Islet precursor cell (in vitro differentiated cells): ENCODE measurements at places on chromosomes 1 and 21.

DNA sequence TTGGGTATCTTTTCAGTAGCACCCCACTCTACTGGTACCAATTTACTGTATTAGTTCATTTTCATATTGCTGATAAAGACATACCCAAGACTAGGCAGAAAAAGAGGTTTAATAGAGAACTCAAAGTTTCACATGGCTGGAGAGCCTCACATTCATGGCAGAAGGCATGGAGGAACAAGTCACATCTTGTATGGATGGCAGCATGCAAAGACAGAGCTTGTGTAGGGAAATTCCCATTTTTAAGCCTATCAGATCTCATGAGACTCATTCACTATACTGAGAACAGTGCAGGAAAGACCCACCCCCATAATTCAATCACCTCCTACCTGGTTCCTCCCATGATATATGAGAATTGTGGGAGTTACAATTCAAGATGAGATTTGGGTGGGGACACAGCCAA is 878.6 kb upstream of the ADGRL4 start:
- DNase-seq = no peak

- DNase-seq = peak; percentile 90
Observed at GRCh38 chr1:39387452-39387851, 104.0 kb upstream of the BMP8A start.

- no peak for DNase-seq
Observed at GRCh38 chr21:45498646-45499000, 43.6 kb downstream of the SLC19A1 start.

DNA sequence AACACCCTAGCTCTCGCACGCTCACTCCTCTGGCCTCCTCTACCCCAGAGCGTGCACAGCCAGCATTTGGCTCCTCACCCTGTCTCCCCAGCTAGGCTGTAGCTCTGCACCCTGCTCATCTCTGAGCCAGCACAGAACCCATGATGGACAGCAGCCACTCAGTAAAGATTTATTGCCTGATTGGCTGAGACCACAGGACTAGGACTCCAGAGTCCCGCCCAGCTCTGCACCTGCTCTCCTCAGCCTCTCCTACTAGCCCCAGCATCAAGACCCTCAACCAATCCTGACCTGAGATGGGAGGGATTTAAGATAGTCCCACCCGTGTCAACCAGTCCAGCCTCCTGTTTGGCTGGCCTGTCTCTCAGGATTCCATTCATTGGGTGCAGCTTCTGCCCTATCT is 9.3 kb downstream of the C1QB start:
- peak; percentile 77 for DNase-seq

GRCh38 chr1:25818569-25818968 is 1.2 kb upstream of the MTFR1L start:
- peak; percentile 50 for DNase-seq

GRCh38 chr1:23216771-23217420 is 406 bp downstream of the HTR1D start:
- peak; percentile 64 for DNase-seq

GRCh38 chr21:42554251-42554961 is 40.8 kb downstream of the SLC37A1 start:
- DNase-seq = peak; percentile 15

- no peak for DNase-seq
Observed at GRCh38 chr1:87318056-87318650, 10.5 kb upstream of the LMO4 start.

GRCh38 chr1:66624412-66625060 is 90.6 kb downstream of the SGIP1 start:
- DNase-seq = no peak

DNA sequence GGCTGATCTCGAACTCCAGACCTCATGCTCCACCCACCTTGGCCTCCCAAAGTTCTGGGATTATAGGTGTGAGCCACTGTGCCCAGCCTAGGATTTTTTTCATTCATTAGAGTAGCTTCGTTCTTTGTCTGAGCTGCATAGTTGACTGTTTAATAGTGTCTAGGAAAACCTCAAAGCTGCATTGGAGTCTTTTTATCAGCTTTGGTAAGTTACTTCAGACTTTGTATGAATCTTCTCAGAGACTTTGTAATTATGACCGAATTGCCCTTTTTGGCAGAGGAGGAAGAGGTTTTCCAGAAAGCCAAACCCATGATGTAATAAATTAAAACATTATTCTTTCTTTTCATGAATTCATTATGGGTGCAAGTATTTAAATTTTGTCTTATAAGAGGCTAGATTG is 5.1 kb downstream of the DNAJB4 start:
- no peak for DNase-seq

- DNase-seq = no peak
Observed at GRCh38 chr1:233625510-233625981, 11.6 kb downstream of the KCNK1 start.

DNA sequence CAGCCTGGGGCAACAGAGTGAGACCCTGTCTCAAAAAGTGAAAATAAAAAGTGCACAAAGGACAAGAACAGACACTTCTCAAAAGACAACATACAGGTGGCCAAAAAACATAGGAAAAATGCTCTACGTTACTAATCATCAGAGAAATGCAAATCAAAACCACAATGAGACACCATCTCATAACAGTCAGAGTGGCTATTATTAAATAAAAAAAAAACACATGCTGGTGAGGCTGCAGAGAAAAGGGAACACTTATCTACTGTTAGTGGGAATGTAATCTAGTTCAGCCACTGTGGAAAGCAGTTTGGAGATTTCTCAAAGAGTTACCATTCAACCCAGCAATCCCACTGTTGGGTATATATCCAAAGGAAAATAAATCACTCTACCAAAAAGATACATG is 173.2 kb downstream of the SMYD3 start:
- no peak for DNase-seq

DNA sequence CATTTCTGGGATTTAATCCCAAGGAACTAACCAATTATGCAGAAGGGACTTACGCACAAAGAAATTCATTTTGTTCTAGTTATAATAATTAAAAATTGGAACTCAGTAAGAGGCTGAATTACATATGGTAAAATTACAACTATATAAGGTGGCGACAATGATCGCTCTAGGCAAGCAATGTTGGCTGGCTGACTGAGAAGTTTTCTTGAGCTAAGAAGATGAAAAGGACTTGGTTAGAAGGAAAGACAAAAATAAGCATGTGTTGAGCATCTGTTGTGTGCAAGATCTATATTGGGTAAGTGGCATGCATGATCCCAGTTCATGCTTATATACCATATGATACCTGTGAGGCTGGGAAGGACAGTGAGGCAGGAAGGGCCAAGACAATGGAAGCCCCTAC is 80.8 kb downstream of the FCRL5 start:
- no peak for DNase-seq

GRCh38 chr1:187433598-187433997 is 604.8 kb downstream of the PLA2G4A start:
- DNase-seq = no peak

GRCh38 chr1:1984560-1985070 is 19.0 kb downstream of the CFAP74 start:
- no peak for DNase-seq

- no peak for DNase-seq
Observed at GRCh38 chr21:28771790-28772501, 220.7 kb downstream of the LTN1 start.

GRCh38 chr1:67339623-67340343 is 32.1 kb downstream of the IL12RB2 start:
- DNase-seq = no peak

DNA sequence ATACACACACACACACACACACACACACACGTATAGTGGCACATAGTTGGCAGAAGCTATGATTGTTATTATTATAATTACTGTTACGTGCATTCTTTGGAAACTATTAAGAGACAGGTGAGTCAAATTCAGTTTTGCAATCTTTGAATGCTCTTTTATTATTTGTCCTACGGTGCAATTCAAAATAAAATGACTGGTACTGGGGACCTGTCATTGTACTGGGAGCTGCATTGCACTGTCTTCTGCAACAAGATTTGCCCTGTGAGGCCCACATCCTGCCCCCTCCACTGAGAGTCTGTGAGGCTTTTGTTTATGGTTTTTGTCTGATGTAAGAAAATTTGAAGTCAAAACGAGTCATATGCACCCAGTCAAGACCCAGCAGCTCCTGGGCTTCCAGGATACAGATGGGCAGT is 1.9 kb downstream of the LY9 start:
- DNase-seq = no peak

DNA sequence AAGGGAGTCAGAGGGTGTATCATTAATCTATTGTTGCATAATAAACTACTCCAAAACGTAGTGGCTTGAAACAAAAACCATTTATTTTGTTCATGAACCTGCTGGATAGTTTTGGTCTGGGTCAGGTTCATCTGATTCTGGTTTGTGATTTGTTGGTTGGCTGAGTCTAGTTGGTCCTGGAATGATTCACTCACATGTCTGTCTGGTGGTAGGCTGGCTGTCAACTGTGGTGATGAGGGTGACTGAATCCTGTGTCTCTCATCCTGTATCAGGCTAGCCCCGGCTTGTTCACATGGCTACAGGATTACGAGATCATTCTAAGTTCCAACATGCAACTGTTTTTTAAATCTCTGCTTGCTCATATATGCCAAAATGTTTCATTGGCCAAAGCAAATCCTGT is 22.5 kb upstream of the SIKE1 start:
- DNase-seq = no peak

GRCh38 chr1:201090541-201090940 is 21.7 kb downstream of the CACNA1S start:
- DNase-seq = no peak

GRCh38 chr1:35507947-35508346 is 49.3 kb downstream of the KIAA0319L start:
- no peak for DNase-seq

DNA sequence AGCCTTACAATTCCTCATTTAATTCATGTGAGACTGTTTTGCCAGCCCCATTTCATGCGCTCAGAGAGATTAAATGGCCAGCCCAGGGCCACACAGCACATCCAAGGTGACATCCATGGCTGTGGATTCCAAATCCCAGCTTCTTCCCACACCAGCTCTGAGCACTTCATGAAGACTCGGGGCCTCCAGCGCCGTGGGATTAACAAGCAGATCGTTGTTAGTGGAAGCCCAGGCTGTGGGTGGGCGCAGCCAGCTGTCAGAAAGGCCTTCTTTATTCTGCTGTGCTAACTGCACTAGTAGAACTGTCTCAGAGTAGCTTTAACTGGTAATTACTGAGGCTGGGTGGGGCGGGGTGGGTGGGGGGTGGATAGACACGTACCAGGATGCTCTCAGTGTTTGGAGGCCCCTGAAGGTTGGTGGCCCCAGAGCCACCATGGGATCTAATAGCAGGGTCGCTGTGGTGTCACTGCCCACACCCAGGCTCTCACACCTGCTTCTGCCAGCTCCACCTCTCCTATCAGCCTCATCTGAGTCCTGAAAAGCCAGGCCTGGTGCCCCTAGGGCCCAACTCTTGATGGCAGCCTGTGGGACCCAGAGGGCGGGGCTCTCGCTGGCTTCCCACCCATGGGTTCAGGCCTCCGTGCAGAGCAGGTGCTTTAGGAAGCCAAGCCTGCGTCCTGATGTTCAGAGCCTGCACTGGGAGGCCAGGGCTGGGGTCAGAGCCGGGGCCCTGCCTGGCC is 3.4 kb downstream of the BMP8A start:
- DNase-seq = peak; percentile 38

DNA sequence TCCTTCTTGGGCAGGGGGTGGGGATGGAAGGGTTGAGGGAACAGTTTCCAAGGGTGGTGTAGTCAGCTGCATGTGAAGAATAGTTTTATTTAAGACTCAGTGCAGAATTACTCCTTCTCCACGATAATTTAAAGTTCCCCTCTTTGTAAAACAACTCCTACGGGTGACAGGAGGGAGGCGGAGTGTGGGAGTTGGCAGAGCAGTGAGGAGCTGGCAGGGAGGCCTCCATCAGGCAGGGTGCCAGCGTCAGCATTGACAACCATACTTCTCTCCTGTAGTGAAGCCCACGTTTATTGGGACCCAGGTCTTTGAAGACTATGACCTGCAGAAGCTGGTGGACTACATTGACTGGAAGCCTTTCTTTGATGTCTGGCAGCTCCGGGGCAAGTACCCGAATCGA is 93.8 kb downstream of the MTR start:
- DNase-seq = no peak

DNA sequence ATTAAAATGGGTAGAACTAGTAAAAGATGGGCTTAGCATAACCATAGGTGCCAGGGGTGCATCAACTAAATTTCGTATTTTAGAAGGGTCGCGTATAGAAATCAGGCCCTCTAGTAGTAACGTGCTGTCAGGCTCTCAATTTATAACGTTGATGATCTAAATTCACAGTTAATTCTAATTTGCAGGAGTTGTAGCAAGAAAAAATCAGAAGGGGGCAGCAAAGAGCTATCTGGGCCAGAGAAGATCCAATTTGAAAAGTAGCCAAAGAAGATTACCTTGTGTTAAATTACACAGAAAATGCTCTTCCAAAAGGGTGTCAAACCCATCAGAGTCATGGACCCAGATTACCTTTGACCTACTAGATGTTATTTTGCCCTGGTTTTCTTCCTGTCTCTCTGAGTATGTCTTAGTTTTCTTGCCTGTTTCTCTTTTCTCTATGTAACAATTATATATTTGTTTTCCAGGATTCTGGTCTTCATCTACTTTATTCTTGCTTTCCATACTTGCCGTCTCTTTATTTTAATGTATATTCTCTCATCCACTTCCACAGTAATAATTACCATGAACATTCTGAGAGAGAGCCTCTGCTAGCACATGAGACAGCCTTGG is 1030.9 kb downstream of the AMY1C start:
- no peak for DNase-seq

DNA sequence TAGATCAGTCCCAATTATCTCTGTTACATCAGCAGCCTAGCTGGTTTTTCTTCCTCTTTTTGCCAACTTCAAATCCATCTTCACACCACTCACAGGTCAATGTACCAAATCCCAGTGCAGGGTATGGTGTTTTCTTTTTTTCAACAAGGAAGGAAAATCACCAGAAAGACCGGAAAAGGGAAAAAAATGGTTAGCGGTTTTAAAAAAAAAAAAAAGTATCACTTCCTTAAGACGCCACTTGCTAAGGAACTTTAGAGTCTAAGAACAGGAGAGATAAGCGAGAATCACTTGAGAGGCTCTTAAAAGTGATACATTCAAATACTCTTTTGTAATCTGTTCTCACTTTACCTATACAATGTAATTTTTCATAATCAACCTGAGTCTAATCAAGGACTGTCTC is 3.1 kb upstream of the OR10J1 start:
- no peak for DNase-seq

- no peak for DNase-seq
Observed at GRCh38 chr1:91885213-91885715, 687 bp downstream of the TGFBR3 start.

DNA sequence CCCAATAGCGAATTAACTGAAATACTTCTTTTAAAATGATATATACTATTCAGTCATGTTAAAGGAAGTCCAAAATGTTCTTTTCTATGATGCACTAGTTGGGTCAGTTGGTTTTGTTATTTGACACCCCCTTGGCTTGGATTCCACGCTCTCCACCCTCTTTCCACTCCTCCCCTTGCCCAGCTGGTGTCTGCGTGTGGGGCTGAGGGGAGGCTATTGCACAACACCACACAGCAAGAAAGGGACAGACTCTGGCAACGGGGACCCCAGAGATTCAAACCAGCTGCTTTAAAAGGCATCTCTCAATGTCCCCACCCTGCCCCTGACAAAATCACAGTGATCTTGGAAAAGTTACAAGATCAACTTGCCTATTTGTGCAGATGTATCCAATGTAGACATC is 394.3 kb downstream of the TGFB2 start:
- DNase-seq = no peak

- DNase-seq = no peak
Observed at GRCh38 chr1:230285351-230285750, 140.8 kb downstream of the PGBD5 start.

- DNase-seq = no peak
Observed at GRCh38 chr1:1116701-1117468, 996 bp upstream of the C1orf159 start.
